ENCODE measurements at places on chromosomes 1 and 21.

DNA sequence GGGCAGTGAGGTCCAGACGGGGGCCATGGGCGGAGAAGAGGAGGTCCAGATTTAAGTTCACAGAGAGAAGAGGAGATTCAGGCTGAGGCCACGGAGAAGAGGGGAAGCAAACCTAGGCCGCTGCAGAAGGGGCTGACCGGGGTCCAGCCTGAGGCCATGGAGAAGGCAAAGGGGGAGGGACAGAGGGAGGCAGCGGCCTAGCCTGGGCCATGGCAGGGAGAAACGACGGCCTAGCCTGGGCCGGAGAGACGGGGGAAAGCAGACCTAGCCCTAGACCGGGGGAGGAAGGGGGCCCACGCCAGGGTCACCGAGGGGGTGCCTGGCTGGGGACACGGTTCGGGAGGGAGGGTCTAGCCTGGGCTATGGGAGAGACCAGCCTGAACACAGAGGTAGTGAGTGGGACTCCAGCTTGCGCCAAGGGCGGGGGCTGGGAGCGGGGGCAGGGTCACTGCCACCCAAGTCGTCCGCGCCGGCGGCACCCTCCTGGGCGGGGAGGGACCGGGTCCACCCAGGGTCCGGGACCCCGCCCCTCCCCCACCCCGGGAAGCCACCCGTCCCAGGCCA, 459 bp downstream of the CAPZB start:
- no peak for DNase-seq

DNA sequence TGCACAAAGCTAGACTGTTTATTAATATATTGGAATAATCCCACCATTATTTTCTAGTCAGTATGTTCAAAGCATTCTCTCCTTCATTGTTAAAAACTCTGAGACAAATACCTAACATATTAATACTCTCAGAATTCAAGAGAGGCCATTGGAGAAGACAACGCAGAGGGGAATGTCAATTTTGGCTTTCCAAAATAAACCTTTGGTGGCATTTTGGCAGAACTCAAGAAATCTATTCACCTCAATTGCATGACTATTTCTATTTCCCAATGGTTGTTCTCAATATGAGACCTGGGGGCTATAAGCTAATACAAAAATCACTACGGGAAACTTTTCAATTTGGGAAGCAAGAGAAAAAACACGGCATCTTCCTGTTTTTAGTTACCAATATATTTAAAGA, 58.5 kb downstream of the RUSC1 start:
- DNase-seq = no peak

DNA sequence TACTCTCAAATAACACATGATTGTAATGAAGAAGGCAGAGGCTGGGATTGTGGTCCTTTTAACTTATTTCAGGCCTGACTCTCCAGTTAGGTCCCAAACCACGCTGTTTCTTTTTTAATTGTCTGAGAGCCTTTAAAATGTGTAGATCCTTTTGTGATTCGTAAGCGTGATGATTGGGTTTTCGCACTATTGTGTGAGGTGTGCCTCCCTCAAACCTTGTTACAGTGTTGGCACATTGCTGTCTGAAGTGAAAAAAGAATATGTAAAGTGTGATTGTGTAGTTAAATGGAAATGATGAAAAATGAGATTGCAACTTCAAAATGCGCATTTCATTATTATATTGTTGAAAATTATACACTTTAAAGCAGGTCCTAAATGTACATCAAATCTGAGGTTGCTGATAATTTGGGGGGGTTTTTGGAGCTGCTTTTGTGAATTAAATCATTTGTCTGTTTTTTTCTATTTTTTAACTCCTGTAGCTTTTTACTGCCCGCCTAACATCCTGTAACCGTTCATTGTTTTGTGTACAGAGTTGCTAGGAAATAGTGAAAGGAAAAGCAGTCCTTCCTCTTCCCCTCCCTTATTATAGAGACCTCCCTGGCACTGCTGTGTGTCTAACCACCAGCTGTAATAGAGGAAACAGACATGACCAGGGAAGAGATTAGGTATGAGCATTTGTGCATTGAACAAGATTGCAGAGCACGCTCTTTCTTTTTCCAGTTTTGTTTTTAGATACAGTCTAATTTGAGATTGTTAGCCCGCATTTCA, 43.3 kb downstream of the IARS2 start:
- no peak for DNase-seq

DNA sequence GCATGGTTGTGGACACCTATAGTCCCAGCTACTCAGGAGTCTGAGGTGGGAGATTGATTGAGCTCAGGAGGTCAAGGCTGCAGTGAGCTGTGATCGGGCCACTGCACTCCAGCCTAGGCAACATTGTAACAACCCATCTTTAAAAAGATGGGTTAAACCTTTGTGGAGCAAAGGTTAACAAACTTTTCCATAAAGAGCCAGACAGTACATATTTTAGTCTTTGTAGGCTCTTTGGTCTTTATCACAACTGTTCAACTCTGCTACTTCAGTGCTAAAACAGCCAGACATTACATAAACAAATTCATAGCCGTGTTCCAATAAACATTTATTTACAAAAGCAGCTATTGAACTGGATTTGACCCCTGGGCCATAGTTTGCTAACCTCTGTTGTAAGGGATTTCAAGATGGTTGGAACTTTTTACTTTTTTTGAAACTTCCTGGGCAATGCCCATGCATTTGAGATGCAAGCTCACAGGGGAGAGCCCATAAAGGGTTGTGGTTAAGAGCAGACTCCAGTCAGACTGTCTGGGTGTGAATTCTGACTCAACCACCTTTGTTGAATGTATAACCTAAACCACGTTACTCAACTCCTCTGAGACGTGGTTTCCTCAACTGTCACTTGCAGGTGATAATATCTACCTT, 10.8 kb downstream of the INAVA start:
- no peak for DNase-seq

DNA sequence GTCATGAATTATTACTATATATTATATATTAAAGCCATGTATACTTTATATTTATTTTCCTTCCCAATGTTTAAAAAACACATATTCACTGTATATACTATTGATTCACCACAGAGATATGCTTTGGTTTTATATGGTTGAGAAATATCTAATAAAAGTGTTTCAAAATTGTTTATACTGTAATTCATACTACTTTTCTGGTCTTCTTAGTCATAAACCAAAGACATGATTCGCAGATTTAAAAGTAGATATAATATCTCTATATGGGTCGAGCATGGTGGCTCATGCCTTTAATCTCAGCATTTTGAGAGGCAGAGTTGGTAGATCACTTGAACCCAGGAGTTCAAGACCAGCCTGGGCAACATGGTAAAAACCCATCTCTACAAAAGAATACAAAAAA, 738.4 kb downstream of the USP25 start:
- DNase-seq = no peak

DNA sequence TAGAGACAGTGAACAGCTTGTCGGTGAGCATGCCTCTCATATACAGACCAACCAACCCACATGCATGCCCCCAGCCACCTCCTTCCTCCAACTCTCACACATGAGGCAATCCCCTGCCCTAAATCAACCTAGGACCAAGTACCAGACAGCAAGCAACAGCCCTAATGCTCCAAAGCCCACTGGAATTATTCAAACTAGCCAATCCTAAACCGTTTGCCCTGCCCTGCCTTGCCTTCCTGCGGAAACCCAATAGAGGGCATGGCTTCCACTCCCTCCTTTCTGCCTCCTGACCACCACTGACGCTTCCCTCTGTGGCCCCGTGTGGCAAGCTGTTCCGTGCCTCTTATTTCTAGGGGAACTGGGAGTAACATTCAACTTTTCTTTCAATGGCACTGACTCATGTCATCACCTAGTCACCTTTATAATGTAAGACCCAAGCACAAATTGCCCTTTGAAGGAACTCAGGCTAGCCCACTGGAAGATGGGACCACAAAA, 129.3 kb upstream of the GJB5 start:
- no peak for DNase-seq

- DNase-seq = no peak
Measured at GRCh38 chr1:84611796-84612195, 37.6 kb upstream of the CTBS start.

- DNase-seq = no peak
Measured at GRCh38 chr1:13786541-13786940, 86.6 kb downstream of the PRDM2 start.

All from activated T-cell treated with anti-CD3 and anti-CD28 coated beads for 1 hour (primary cell).